Subcutaneous preadipocyte (primary cell): ENCODE measurements at places on chromosomes 1 and 21. TPM values are rescaled to one million over a fixed set of nuclear protein-coding genes. Genes with fewer than 3 reads are reported as not detected.

The LAPTM5 gene
- 0.37 and 0.39 TPM in 2 replicates for total RNA-seq

The TSNAX gene
- total RNA-seq: 28.3 and 37.7 TPM in 2 replicates

The SUSD4 gene
- total RNA-seq: not detected in 2 replicates

The HSF2BP gene
- total RNA-seq: 0.20 and 0.73 TPM in 2 replicates

The WRAP73 gene
- total RNA-seq: 10.7 and 10.9 TPM in 2 replicates

The SPRR1B gene
- total RNA-seq: not detected in 2 replicates

The SPSB1 gene
- 17.6 and 27.2 TPM in 2 replicates for total RNA-seq

The RCSD1 gene
- 0.20 and 0.37 TPM in 2 replicates for total RNA-seq

The ITLN2 gene
- not detected in 2 replicates for total RNA-seq

The FCMR gene
- not detected in 2 replicates for total RNA-seq
